ENCODE measurements at places on chromosomes 1 and 21.

DNA sequence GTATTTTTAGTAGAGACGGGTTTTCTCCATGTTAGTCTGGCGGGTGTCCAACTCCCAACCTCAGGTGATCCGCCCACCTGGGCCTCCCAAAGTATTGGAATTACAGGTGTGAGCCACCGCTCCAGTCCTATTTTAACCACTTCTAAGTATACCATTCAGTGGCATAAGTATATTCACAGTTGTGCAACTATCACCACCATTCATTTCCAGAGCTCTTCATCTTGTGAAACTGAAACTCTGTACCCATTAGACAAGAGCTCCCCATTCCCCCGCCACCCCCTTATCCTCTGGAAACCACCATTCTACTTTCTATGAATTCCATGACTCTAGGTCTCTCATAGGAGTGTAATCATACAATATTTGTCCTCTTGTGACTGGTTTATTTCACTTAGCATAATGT lies 40.2 kb upstream of the CAMTA1 start:
- DNase-seq = no peak

- no peak for DNase-seq
These were observed 30.1 kb downstream of the NFASC start for GRCh38 chr1:204900721-204901120.

GRCh38 chr1:92356956-92357355 lies 58.1 kb downstream of the RPAP2 start:
- peak; percentile 43 for DNase-seq

DNA sequence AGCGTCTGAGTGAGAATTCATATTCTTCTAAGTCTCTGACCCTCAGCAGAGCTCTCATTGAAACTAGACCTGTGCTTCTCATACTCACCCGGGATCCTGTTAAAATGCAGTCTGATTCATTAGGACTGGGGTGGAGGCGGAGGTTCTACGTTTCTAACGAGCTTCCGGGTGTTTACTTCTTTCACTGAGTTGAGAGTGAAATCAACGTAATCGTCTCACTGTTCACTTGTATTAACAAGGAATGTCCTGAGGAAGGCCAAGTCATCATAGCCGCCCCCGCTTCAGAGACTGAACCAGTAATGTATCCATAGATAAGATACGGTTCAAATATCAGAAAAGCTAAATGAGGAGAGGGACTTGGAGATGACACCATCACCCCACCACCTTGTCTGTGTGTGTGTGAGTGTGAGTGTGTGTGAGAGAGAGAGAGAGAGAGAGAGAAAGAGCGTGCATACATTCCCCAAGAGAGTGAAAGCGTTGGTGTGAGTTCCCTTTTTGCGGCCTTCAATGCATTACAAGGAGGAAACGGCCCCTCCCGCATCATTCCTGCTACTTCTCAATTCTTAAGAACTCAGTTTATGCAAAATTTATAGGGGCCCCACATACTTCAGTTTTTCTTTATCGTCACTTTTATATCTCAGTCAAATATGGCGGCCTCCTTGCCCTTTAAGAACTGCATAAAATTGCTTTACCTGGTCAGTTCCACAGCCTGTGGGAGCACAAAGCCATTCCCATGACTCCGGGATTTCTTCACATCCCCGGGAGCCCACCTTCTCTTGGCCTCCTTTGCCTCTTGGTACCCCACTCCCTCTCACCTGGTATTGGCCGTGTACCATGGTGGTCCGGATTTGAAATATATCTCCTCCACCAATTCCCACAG lies 19.8 kb downstream of the KMO start:
- no peak for DNase-seq

- DNase-seq = peak; percentile 30
These were observed 270.0 kb downstream of the AKT3 start for GRCh38 chr1:243580072-243580471.

DNA sequence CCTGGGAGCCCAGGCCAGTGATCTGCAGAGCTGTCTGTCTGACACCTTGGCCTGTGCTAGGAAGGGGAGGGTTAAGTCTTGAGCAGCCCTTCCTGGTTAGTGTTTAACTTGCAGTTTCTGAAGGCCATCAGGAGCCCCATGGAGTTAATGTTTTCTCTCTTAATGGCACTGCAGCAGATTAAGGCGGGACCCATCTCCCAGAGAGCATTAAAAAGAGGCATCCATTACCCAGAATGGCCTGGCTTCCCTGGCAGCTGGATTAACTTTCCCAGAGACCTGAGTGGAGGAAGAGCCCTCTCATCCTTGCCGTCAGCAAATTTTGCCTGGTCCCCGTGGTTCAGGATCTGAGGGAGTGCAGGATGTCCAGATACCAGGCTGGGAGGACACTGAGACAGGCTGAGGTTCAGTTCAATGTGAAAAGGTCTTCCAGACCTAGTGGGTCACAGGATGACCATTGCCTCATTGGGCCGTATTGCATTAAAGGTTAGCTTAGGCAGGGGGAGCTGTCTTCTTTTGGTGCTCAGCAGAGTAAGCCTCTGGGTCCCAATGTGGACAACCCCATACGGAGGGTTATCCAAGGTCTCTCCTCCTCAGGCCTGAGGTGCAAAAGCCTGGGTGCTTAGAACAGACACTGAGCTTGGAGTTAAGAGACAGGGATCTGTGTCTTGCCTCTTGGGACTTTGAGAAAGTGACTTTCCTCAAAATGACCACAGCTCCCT lies 522.6 kb downstream of the PTPRU start:
- DNase-seq = no peak

GRCh38 chr21:23455676-23456075 lies 2151.6 kb downstream of the MRPL39 start:
- DNase-seq = no peak
